CD4-positive, alpha-beta T cell treated with Interferon alpha-2 for 1 hour (primary cell): ENCODE measurements at places on chromosomes 2 and 18.

- DNase-seq, result no peak
Observed at GRCh38 chr2:104332731-104333130, 521.2 kb upstream of the POU3F3 start.

DNA sequence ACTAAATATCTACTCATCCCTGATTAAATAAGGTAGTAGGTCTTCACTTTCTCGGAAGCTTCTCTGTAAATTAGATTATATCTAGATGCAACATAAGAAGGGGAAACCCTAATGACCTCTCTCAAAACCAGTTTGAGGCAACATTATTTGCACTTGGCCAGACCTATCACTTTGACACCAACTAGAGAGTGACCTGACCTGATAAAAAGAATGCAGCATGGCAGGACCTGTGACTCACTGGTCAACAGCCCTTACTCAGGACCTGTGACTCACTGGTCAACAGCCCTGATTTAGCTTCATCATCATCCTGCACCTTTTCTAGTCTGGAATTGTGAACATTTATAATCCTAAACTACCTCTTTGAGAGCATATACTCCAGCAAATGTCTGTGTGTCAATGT, 1957.7 kb upstream of the CELF4 start:
- DNase-seq, result no peak

DNA sequence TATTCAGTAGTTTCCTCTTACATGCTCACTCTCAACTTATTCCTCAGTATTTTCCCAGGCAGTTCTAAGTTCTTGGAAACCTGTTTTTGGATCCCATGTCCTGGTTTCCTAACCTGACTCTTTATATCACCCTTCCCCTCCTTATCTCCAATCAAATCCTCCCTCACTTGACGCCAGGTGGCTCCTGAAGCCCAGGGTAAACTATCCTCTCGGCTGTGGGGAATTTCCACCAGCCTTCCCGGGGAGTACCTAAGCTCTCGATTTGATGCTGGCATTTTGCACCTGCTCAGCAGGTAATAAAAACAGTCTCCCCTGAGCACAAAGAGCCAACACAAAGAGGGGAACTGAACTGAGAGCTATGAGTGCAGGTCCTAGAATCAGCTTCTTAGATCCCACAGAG, 538.0 kb downstream of the SLC4A3 start:
- DNase-seq, result no peak

GRCh38 chr2:111231532-111232252, 111.0 kb downstream of the BCL2L11 start:
- no peak for DNase-seq

- no peak for DNase-seq
Observed at GRCh38 chr2:11872948-11873269, 126.5 kb downstream of the LPIN1 start.

DNA sequence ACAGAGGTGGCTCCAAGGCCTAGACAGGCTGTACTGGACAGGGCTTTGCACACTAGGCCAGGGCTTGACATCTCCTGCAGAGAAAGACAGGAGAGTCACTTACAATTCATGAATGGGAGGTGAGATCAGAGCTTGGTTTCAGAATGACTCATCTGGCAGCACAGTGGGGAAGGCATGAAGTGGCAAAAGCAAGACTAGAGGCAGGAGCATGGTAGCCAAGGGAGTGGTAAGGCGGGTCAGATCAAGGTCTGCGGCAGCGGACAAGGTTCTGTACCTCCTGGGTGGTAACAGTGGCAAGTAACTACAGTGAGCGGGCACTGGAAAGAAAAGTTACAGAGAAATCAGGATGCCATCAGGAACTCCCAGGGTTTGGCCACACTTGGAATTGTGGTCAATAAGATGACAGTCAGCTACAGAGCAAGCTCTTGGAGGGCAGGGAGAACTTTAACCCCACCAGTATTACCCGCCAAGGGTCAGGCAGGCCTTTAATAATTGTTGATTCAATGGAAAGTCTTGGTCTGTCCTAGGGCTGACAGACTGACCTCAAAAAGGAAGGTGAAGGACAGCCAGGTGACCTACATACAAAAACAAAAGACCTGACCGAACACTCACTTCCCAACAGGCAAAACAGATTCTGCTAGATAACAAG, 5.7 kb downstream of the MCFD2 start:
- DNase-seq, result no peak

- no peak for DNase-seq
Observed at GRCh38 chr2:3442185-3442584, 62.7 kb downstream of the TRAPPC12 start.

DNA sequence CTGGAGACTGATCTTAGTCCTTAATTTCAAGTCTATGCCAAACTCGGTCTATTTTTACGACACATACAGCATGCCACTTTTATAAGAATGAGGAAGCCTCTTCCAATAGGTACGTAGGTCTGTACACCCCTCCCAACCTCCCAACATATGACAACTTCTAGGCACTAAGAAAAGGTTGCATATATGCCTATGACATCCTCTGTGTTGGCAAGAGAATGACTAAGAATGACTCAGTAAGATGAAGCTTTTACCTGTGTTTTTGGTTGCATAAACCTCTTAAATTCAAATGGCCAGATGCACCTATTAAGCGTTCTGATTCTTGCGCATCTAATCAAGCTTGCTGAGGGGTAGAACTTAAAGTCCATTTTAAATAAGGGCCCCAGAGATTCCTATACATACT, 586.4 kb upstream of the ZEB2 start:
- DNase-seq, result no peak

DNA sequence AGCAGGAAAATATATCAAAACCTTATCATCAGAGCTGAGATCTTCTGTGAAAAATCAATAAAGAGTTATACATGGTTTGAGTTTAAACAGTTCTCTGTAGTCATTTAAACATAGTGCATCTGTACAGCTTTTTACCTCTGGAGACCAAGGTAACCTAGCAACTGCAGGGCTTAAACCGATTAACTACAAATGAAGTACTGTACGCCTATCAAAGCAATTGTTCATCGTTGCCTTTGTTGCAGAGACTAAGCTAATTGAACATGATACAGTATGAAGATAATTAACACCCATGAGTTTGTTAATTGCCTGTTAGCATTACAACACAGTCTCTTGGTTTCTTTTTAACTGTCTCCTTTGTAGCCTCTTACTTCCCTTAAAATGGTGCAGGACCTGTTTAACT, 147.9 kb downstream of the LNPK start:
- no peak for DNase-seq

GRCh38 chr2:119574864-119575263, 30.6 kb downstream of the CFAP221 start:
- DNase-seq, result no peak
